ENCODE measurements at places on chromosomes 4 and X. TPM values are rescaled to one million over a fixed set of nuclear protein-coding genes. Genes with fewer than 3 reads are reported as not detected.

- DNase-seq, result no peak
Measured at GRCh38 chr4:22385611-22386011, 130.3 kb downstream of the ADGRA3 start.

The RBMXL3 gene
- total RNA-seq, result not detected

- no peak for DNase-seq
Measured at GRCh38 chr4:24229978-24230377, 340.1 kb upstream of the PPARGC1A start.

The USP17L24 gene
- not detected for total RNA-seq

The VCX3B gene
- not detected for total RNA-seq

GRCh38 chrX:150408561-150408960 lies 45.4 kb downstream of the MAMLD1 start:
- DNase-seq, result no peak

All from left colon (tissue), 2 donors.